ENCODE measurements at places on chromosomes 2 and 18.

DNA sequence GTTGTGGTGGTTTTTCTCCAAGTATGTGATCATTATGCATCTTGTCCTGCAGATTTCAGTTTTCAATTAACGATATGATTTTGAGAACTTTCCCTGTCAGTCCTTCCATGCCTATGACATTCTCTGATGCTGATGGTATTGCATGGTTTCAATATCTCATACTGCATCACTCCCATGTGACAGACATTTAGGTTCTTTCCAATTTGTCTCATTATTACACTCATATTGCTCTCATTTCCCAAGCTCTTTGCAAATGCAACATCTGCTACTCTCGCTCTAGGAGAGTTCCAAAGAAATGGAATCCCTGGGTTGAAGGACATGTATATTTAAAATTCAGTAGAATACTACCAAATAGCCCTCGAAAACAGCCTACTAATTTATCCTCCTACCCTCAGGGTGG lies 125.5 kb downstream of the MARCHF4 start:
- DNase-seq = no peak

- no peak for DNase-seq
Observed at GRCh38 chr2:145356056-145356455, 836.1 kb upstream of the ZEB2 start.

DNA sequence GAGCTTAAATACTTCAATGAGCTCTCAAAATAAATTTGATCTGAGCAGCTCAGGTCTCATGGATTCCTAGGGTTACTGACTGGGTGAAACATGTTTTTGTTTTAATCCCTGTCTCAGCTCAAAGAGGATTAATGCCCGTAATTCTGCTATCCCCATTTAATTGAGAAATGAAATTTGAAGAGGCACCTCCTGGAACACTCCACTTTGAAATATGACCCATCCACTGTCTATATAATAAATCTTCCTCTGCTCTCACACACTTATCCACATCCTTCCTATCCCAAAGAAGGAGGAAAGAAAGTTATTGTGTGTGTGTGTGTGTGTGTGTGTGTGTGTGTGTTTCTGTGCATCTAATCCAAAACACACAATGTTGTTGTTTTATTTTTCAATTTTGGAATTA lies 2082.4 kb upstream of the PIK3C3 start:
- no peak for DNase-seq

GRCh38 chr18:11532758-11533512 lies 76.5 kb upstream of the SLC35G4 start:
- no peak for DNase-seq

- DNase-seq = no peak
Observed at GRCh38 chr18:71304856-71305255, 1016.0 kb downstream of the SOCS6 start.

GRCh38 chr2:159410276-159410675 lies 123.8 kb upstream of the WDSUB1 start:
- no peak for DNase-seq

- DNase-seq = no peak
Observed at GRCh38 chr2:233140978-233141377, 80.8 kb downstream of the INPP5D start.

DNA sequence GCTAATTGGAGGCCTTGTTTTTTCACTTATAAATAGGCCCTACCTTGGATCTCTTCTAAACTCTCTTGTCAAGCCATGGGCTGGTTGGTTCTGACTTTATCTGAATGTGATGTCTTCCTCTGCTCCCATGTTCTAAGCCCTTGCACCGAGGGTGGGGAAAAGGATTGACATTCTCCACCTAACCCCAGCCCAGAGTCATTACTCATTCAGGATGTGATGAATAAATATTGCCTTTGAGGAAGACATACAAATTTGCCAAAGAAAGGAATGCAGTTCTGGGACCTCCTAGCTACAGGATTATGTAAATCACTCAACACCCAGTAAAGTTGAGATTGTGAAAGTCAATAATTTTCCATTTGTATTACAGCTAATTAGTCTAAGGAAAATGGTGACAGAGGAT lies 142.1 kb upstream of the LYPD6 start:
- DNase-seq = no peak

Measured in NCI-H1417 treated with DMSO at 0.1 percent for 48 hours (cell line).